Activated CD4-positive, alpha-beta T cell treated with anti-CD3 and anti-CD28 coated beads, Interleukin-2, amount 50 U/mL, for 4 hours (primary cell): ENCODE measurements at places on chromosomes 12 and 14.

GRCh38 chr14:105499256-105500035, 8.4 kb downstream of the TEDC1 start:
- no peak for DNase-seq

DNA sequence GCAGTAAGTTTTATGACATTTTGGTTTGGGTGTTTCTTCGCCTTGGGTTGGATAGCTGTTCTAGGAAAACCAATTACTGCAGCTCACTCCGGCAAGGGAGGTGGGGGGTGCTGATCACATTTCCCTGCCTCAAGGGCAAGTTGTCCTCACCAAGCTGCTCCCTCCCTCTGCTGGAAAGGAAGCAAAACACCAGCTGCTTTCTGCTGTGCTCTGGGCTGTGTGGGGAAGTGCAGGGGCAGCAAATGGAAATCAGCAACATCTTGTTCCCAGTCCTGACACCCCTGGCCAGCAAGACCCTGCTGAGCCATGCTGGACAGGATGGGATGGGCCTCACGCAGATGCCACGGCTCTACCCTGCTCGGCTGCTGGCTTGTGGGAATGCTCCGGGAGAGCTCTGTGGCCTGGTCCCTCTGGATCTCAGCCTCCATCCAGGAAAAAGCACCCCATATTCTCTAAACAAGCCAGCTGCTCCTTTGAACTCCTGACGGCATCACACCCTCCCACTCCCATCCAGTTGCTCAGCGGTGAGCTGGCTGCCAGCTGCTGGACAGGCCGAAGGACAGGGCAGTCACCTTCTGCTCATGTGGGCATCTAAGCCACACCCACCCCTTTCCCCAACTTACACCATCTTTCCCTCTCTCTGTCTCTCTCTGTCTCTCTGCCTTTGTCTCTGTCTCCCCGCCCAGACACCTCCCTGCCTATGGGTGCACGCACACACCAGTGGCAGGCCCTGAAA, 52.4 kb upstream of the EIF5 start:
- DNase-seq, result no peak

- DNase-seq, result peak; percentile 80
These were observed at the start of the genes FOXM1 and RHNO1 for GRCh38 chr12:2877047-2877952. TSS of gene FOXM1 (minus strand) at chr12:2877174. CDS start at chr12:2874478, 2,696 bp downstream. TSS of gene RHNO1 (plus strand) at chr12:2877223. CDS start at chr12:2885367, 8,144 bp downstream.

DNA sequence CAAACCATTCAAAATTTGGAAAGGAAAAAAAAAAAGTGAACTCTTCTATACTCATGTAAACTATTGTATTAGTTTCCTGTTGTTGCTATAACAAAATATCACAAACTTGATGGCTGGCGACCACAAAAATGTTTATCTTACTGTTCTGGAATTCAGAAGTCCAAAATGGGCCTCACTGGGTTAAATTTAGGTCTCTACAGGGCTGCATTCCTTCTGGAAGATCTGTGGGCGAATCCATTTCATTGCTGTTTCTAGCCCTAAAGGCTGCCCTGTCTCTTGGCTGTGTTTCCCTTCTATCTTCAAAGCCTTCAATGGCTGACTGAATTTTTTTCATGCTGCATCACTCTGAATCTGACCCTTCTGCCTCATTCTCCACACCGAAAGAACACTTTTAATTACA, 105.1 kb upstream of the NAV3 start:
- no peak for DNase-seq

DNA sequence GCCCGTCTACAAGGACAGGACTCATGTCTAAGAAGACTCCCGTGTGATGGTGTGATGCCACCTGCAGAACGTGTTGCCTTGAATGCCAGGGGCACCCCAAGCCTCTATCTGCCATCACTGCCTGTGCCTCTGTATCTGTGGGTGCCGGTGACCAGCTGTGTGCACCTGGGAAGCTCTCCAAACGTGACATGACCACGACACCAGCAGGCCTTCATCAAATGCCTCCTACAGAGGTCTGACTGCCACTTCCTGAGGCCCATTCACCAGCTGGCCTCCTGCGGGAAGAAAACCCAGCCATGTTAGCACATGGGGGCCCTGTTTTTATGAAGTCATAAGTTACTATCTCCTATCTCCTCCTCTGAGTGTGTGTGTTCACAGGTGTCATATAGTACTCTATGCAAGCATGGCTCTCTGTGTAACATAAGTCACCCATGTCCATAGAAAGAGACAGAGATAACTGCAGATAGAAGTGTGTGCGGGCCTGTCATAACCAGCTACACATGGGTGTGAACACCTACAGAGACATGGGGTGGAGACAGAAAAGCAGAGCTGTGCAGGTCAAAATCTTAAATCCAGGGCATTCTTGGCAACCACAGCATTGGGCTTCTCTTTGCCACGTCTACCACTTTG, 18.3 kb upstream of the SERPINA4 start:
- DNase-seq, result no peak
